ENCODE measurements at places on chromosomes 7 and 10.
A peak's percentile ranks its signal among the peaks of the same experiment; 100 is the strongest.

- no peak for DNase-seq
Measured at GRCh38 chr10:71927776-71928592, 36.2 kb upstream of the CHST3 start.

DNA sequence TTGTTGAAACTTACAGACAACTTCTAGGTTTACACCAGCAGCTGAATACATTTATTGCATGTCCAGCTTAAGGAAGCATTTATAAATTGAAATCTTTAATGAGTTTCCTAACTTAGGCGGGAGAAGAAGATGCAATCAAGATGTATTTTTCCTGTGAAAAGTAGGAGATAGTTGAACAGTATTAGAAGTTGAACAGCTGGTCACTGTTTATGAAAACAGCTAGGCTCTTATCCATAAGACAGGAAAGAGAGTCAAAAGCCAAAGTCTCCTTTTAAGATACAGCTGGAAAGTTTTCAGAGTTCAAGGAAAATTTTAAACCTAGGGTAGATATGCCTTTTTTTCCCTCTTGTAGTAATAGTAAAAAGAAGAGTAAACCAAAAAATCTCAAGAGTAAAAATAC, 236.1 kb upstream of the FERD3L start:
- no peak for DNase-seq

DNA sequence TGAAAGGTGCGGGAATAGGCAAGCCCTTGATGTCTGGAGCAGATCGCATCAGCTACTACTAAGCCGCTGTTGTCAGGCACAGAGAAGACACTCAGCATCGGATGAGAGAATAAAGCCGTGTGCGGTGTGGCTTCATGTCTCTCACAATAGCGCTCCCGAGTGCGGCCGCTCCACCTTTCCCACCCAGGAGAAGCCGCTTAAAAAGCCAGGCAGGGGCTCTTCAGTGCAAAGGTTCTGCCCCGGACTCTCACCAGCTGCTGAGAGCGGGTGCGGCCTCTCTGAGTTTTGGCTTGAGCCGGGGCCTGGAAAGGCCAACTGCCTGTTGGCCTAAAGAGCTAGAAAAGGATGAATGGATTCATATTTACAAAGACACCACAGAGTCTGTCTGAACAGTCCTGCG, 600.6 kb downstream of the DNAJB6 start:
- DNase-seq: no peak

DNA sequence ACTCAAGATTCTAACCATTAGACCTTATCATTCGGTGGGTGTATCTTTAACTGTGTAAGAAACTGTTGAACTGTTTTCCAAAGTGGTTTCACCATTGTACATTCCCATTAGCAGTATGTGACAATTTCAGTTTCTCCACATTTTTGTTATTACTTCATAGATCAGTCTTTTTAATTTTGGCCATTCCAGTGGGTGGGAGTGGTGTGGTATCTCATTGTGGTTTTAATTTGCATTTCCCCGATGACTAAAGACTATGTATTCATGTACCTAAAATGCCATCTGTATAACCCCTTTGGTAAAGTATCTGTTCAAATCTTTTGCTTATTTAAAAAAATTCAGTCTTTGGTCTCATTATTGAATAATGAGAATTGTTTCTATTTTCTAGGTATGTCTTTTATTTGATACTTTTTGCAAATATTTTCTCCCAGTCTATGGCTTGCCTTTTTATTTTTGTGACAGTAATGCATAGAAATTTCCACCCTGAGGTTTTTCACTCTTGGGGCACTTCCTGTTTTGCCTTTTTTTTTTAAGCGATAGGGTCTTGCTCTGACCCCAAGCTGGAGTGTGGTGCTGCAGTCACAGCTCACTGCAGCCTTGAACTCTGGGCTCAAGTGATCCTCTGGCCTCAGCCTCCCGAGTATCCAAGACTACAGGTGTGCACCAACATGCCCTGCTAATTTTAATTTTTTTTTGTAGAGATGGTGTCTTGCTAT, 141.1 kb upstream of the ITGB1 start:
- DNase-seq: no peak

DNA sequence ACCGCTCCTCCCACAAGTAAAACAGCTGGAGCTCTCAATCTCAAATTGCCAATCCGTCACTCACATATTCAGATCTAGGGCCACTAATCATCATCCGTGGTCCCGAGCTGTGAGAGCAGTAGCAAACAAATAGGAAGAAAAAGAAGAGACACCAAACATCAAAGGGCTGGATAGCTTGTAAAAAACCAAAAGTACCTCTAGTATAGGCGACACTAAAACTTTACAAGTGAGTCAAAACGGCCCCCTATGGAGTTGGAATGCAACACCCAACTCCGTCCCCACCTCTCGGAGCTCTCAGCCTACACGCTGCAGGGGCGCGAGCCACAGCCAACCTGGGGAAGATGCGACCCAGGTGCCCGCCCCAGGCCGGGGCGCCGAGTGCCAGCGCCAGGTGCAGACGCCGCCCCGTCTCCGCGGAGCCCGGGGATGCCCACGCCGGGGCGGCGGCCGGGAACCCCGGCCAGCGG, 581 bp downstream of the FAM3C start:
- no peak for DNase-seq

DNA sequence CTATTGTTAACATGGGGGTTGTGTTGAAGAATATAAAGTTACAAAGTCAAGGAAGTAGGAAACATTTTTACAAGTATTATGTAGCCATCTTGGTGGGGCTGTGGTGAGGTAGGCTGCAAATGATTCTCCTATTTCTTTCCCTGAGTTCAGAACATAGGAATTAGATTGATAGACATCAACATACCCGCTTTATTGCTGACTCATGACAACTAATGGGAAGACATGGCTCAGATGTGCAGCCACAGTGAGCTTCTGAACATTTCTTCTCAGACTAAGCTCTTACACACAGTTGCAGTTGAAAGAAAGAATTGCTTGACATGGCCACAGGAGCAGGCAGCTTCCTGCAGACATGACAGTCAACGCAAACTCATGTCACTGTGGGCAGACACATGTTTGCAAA, 110.7 kb downstream of the ANKRD30A start:
- DNase-seq: no peak

DNA sequence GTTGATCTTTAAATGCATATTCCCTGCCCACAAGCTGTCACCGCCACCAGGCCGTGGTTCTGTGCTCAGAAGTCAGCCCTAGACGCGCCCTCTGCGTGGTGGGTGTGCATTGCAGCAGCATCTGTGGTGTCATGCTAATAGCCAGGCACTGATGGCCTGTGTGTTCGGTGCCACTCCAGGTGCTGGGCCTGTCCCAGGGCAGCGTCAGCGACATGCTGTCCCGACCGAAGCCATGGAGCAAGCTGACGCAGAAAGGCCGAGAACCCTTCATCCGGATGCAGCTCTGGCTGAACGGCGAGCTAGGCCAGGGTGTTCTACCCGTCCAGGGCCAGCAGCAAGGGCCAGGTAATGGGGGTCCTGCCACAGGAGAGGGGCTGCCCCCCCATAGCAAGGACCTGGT, 82.5 kb upstream of the SH2B2 start:
- no peak for DNase-seq

- DNase-seq: no peak
Measured at GRCh38 chr10:71708301-71708703, 11.3 kb downstream of the C10orf105 start.

DNA sequence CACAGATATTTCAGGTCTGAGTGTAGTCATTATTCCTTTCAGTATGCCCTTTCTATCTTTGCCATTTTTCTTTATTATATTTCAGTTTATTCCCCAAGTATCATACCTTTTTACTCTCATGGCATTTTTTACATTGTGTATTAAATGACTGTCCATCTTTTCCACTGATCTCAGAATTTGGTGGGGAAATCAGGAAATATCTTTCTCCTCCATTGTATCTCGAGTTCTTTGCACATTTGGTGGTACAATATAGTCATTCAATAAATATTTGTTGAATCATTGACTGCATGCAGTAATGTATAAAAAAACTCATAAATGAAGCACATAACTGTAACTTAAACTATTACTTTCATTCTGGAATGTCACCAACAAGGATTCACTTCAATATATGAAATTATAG, 354.7 kb downstream of the HGF start:
- no peak for DNase-seq

GRCh38 chr7:130865408-130866236, 131.6 kb upstream of the KLF14 start:
- DNase-seq: no peak

DNA sequence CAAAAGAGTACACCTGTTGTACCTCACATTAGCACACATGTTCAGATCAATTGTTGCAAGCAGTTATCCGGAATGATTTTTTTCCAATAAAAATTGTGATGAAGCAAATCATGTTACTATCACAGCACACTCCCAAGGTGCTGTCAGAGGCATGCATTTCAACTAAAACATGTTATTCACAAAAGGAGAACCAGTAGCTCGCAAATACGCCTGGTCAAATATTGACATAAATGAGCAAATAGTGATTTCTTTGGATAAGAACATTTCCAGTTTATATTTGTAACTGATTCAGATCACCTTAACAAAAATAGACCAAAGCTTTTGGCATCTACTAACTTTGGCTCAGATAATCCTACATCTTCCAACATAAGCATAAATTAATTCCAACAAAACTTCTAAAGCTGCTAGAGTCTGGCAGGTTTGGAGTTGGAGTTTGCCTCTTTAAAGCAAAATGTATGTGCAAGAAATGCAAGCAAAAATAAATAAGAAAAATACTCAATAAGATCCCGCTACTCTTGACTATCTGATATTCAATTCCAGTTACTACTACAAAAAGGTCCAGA, 208.0 kb downstream of the SFMBT2 start:
- peak; percentile 2 for DNase-seq

DNA sequence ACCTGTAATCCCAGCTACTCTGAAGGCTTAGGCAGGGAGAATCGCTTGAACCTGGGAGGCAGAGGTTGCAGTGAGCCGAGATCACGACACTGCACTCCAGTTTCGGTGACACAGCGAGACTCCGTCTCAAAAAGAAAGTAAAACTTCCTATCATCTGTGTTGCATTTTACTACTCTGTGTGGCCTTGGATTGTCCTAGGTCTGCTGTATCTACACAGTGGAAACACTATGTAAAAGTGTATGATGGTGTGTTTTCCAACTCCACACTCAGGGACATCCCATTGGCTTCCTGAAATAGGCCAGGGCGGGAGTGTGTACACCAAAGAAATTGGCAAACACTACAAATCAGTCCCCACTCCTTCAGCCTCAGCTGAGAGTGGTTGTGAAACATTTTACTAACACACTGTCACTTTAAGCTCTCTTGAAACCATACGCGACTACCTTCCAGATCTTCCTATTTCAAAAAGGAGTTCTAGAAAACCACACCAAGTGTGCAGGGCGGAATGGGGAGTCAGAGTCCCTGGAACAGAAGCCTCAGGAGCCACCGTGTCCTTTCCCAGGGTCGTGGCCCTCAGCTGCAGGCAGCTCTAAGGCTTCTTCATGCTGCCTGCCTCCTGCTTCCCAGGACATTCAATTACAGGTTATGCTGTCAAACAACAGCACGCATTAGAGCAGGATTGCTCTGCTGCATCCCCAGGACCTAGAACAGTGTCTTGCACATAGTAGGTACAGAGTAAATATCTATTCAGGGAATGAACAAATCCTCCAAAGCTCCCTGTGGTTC, 275.4 kb downstream of the PARD3 start:
- DNase-seq: no peak

GRCh38 chr10:104255311-104255981, 754 bp downstream of the GSTO1 start:
- no peak for DNase-seq
